Left colon (tissue), 2 donors: ENCODE measurements at places on chromosomes 12 and 14. TPM values are rescaled to one million over a fixed set of nuclear protein-coding genes. Genes with fewer than 3 reads are reported as not detected.
A peak's percentile ranks its signal among the peaks of the same experiment; 100 is the strongest.

- DNase-seq: no peak
Observed at GRCh38 chr12:14950421-14950820, 11.0 kb downstream of the ARHGDIB start.

DNA sequence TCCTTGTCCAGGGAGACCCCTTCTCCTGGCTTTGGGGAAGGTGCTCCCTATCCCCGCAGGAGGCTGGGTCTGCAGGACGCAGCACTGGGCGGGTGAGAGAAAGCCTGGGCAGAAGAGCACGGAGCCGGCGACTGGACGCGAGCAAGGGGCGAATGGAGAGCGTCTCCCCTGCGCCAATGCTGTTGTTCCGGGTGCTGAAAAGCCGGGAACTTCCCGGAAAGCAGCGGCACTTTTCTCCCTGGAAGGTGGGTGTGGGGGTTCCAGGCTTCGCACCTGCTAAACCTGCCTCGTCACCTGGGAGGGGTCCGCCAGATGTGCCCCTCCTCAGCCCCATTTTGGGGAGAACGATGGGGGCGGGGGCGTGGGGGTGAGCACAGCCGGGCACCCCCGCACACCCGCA, 417.1 kb upstream of the TMTC1 start:
- no peak for DNase-seq

DNA sequence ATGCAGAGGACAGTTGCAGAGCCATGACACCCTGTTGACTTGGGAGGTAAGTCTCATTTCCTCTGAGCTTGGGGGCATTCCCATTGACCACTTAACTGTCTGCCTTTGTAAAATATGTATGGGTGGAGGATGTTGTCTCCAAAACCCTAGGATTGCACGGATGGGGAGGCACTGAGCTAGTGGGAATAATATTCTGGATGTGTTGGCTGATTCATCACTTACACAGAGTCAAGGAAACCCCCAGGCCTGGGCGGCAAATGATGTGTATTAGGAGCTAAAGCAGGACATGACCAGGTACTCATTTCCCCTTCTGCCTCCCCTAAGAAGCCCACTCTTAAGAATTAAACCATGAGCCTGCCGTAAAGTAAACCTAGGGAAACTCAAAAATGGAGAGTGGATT, 319.4 kb downstream of the VRK1 start:
- DNase-seq: no peak

DNA sequence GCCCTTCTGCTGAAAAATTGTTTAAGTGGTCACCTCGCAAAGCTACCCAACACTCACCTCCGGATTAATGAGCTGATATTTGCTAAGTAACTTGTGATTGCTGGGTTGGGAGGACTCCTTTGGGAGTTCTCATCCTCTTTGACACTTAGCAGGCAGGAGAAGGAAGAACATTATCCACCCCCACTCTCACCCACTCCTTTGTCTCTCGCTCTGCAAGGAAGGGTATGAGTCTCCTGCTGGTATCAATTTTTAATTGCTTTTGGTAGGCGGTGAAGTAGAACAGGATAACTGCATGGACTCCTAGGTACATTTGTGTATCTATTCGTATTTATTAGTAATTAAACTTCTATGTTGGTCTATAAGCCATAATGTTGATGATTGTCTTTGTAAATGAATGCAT, 6.9 kb upstream of the ABHD12B start:
- DNase-seq: no peak

DNA sequence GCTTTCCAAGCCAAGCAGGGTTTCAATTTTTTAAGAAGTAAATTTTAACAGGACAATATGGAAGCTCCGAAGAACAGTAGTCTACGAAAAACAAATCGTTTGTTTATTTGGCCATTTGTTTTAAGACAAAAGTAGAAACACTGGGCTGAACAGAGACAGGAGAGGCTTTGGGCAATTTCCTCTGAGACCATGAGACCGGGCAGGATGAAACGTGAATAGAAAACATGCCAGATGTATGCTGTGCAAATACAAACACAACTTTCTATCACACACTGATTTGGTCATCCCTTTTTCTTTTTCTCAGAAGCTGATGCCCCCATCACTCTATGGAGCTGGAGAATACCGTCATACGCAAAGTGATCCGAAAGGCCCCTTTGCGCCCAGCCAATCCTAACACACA, 1111.1 kb downstream of the BCL11B start:
- no peak for DNase-seq

DNA sequence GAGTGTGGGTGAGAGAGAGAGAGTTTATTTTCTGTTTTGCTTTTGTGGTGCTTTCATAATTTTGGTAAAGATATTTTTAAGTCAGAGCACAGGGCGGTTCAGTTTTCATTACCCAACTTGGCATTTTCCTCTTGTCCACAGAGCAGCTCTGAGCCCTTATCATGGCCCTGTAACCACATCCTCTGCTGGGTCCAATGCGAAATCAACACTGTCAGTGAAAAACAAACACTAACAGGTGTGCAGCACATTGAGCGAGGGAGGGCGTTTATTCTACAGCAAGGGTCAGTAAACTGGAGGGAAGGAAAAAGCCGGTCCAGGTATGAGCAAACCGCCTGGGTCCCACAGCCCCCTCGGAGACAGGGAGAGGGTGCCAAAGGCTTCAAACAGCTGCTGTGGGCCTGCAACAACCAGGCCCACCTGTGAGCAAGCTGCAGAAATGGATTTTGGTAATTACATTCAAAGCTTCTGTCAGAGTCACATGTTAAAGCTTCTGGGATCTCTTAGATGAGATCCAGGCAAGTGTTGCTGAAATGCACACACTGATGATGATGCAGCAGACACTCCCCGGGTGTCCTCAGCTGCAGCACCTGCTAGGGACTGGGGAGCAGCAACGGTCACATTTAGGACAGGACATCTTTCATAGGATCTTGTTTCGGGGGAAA, 132.7 kb upstream of the DYRK2 start:
- DNase-seq: peak; percentile 41

GRCh38 chr14:22070119-22070982, 396.7 kb upstream of the OR4E1 start:
- peak; percentile 16 for DNase-seq

GRCh38 chr12:46901464-46902205, 75.8 kb upstream of the SLC38A4 start:
- DNase-seq: no peak

- DNase-seq: no peak
Observed at GRCh38 chr14:103319422-103319821, 14.6 kb upstream of the EIF5 start.

DNA sequence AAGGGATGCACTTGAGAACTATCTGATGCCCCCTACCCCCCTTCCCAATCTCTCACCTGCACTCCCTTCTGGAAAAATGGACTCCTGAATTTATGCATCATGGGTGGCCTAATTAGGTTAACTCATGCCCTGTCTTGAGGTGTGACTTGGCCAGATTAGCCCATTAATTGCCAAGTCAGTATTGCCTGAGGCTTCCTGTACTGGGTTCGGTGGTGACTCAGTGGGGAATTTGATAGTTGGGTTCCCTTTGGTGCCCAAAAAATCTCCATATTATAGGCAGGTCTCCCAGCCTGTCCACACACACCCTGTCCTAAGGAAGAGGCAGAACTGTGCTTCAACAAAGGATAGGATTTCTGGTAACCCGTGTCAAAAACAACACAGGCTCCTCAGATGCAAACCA, 146.1 kb downstream of the CHST11 start:
- DNase-seq: no peak

- DNase-seq: no peak
Observed at GRCh38 chr12:125467363-125467762, 402.1 kb downstream of the AACS start.

- DNase-seq: no peak
Observed at GRCh38 chr12:95002754-95003153, 743 bp downstream of the NDUFA12 start.

DNA sequence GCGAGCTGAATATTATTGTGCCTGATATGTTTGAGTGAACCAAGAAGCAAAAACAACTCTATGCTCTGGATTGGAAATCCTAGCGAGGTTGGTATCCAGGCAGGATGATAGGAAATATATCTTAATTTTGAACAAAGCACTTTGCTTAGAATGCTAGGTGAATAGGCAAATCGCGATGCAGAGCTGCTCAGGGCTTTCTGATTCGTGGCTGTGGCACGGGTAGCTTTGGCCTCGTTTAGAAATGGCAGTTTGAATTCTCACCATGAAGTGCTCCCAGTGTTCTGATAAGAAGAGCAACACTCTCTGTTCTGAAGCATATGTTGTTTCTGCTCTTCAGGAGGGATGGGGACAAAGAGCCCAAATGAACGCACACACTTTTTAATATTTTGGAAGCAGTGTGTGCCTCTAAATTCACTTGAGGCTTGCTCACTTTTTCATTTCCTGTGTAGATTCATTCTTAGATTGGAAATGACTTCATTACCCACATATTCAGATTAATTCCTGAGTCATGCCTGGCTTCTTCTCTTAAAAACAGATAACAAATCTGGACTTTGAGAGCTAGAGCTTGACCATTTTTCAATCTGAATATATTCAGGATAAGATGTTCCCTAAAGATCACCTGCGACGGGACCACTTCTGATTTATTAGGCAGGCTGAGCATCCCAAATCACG, 200.9 kb downstream of the RPAP3 start:
- no peak for DNase-seq

- no peak for DNase-seq
Observed at GRCh38 chr12:49622501-49623141, 740 bp upstream of the PRPF40B start.

- no peak for DNase-seq
Observed at GRCh38 chr12:74781991-74782485, 244.4 kb downstream of the ATXN7L3B start.

DNA sequence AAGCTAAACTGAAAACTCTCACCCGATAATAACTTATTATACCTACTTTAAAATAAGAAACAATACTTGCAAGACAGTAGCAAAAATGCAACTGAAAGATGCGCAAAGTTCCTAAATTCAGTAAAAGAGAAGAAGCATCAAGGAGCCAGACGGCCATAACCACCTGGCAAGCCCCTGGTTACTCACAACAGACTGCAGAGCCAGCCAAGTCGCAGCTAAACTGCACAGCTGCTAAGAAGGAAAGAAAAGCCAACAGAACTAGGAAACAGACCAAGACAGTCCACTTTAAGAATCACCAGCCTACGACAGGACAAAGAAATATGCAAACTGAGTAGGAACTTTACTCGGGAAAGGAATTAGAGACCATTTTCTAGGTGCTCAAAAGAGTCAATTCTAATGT, 127.9 kb downstream of the TMTC1 start:
- DNase-seq: no peak

- no peak for DNase-seq
Observed at GRCh38 chr14:26199590-26200370, 398.1 kb downstream of the NOVA1 start.

- no peak for DNase-seq
Observed at GRCh38 chr12:40325349-40325960, 100.7 kb downstream of the LRRK2 start.

GRCh38 chr14:76015668-76016067, 30.1 kb downstream of the IFT43 start:
- no peak for DNase-seq

DNA sequence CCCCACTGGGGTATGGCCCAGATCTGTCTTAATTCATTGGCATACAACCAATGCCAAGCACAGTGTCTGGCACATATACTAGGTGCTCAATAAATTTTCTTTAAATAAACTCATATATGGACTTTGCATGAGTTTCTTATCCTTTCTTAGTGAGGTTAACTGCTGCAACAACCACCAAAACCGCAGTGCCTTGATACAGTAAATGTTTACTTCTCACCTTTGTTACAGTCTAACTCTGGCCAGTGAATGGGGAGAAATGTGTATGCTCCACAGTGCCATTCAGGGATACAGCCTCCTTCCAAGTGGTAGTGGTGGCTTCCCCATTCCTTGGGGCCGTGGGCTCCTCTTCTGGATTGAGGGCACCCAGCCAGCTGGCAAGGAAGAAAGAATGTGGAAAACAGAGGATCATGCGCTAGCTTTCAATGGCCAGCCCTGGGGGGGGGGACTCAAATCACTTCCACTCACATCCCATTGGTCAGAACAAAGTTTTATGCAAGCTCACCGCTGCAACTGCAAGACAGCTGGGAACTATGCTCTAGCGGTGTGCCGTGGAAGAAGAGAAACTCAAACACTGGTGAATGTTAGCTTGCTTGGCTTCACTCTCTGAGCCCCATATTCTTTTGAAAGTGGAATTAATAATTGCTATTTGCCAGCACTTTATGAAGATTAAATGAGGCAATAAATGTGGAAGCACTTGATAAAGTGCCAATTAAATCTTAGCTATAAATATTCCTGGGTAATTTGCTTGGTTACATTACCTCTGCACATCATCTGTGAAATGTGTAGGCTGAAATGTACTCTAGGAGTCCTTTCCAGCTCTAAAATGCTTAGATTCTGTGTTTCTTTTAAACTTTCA, 51.0 kb upstream of the SOCS2 start:
- DNase-seq: no peak

DNA sequence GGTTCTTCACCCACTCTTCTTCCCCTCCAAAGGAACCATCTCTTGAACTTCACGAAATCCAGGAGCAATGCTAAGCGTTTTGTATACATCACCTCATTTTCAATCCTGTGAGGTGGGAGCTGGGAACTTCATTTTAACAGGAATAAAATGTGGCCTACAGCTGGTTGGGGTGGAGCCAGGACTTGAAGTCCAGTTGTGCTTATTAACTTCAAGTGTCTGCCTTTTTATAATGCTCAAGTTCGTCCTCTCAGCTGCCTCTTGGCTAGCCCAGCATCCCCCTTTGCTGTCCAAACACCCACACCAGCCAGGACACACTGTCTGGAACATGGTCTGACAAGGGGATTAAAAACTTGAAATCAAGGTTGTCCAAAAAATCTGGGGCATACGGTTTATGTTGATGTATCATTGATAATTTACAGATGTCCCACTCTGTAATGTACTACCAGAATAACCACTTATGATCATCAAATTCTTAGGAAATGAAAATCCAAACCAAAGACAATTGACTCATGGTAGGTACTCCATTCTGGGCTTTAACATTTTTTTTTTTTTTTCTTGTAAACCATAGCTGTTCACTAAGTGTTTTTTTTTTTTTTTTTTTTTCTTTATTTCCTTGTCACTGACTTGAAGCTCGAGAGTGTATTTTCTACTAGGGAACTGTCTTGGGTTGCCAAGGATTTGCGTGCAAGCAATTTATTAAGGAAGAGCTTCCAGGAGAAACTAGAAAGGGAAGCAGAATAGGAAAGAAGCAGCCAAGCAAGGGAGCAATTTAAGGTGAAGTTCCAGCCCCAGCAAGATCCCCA, 252.3 kb downstream of the EFCAB11 start:
- DNase-seq: peak; percentile 28

- DNase-seq: no peak
Observed at GRCh38 chr12:45742590-45742989, 13.1 kb downstream of the ARID2 start.

The TDRD9 gene
- 0.24 TPM for total RNA-seq

The OR10AD1 gene
- not detected for total RNA-seq

The ADCY4 gene
- total RNA-seq: 10.1 TPM

The TAS2R30 gene
- total RNA-seq: 2.3 TPM

The PITPNM2 gene
- 11.4 TPM for total RNA-seq

The MAP1LC3B2 gene
- total RNA-seq: 1.9 TPM

The MEG3 gene
- total RNA-seq: 13.0 TPM

The PRPH gene
- total RNA-seq: 5.5 TPM

The LPAR5 gene
- total RNA-seq: 25.6 TPM

The RAPGEF3 gene
- total RNA-seq: 8.5 TPM

The CLEC2D gene
- 7.3 TPM for total RNA-seq

The BDKRB1 gene
- total RNA-seq: 6.6 TPM

The CHST11 gene
- 3.4 TPM for total RNA-seq

The GLIPR1L1 gene
- not detected for total RNA-seq

The SRSF9 gene
- 143 TPM for total RNA-seq
